ENCODE measurements at places on chromosomes 13 and 19.

DNA sequence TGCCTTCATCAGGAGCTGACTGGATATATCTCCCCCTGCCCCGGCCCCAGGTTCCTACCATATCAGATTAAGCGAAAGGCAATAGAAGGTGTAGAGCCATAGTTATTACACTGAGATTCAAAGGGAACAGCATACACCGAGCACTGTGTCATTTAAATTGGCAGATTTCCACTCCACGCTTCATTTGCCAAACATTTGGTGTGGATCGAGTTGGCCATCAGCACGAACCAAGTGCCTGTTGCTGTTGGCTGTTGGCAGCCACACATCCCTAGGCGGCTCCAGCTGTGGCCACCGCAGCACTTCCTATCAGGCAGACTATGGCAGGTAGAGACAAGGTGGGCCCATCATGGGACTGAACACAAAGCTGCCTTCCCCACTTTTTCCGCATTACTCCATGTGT, 115.8 kb downstream of the CCNA1 start:
- no peak for DNase-seq

DNA sequence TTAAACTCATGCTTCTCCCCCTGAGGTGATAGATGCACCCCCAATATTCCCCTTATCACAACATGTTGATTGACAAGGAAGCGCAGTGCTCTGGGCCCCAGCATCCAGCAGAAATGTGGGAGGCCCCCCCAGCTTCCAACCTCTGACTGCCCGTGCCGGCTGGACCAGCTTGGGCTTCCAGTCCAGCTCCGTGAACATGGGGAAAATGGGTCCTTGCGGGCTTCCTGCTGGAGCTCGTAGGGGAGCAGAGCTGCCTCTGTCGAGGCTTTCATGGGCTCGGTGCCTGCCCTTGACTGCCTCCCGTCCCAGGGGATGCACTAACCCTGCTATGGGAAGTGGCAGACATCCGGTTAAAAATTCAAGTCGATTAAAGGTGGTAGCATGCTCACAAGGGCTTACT, 188.9 kb downstream of the COL4A1 start:
- no peak for DNase-seq

DNA sequence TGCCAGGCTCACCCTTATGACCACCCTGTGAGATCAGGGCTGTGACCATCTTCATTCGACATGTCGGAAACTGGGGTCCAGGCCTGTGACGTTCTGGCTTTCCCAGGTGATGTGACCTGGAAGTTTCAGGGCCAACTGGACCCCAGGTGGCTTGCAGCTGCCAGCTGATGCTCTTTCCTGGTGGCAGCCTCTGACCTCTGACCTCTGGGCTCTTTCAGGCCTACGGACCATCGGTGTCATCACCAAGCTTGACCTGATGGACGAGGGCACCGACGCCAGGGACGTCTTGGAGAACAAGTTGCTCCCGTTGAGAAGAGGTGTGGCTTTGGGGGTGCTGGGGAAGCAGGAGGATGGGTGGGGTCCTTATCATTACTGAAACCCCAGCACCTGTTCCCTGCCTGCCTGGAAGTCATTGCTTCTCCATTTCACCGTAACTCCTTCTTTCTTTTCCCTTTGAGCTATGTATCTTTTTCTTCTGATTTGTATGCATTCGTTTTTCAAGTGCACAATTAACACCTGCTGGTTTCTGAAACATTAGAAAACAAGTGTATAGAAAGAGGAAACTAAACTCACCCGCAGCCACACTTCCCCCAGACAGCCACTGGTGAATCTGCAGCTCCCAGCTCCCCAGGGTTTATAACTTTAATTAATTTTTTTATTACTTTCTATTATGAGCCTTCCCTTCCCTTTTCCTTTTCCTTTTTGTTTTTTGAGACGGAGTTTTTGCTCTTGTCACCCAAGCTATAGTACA, 58.9 kb downstream of the TMED1 start:
- no peak for DNase-seq

DNA sequence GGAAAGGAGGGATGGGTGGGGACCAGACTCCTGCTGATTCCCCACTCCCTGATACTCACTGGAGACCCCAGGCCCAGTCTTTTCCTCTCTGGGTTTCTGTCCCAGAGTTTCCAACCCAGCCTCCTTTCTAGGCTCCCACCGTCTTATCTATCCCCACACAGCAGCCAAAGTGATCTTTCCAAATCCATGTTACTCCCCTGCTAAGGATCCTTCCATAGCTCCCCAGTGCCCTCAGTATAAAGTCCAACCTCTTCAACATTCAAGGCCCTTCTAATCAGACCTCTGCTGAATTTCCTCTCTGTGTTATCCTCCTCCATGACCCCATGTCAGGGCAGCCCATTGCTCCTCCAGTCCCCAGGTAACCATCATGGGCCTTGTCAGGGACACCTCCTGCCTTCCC, 1.3 kb upstream of the TGFB1 start:
- DNase-seq, result no peak

GRCh38 chr13:93714171-93714570, 487.6 kb downstream of the GPC6 start:
- no peak for DNase-seq

DNA sequence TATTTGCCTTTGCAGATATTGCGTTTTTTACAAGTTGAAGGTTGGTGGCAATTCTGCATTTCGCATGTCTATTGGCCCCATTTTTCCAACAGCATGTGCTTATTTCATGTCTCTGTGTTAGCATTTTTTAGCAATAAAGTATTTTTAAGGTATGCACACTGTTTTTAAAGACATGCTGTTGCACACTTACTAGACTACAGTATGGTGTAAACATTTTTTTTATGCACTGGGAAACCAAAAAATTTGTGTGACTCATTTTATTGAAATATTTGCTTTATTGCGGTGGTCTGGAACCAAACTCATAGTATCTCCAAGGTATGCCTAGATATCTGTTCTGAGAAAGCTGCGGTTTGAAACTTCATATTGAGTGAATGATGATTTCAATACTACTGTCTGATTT, 55.4 kb upstream of the RNF113B start:
- no peak for DNase-seq

DNA sequence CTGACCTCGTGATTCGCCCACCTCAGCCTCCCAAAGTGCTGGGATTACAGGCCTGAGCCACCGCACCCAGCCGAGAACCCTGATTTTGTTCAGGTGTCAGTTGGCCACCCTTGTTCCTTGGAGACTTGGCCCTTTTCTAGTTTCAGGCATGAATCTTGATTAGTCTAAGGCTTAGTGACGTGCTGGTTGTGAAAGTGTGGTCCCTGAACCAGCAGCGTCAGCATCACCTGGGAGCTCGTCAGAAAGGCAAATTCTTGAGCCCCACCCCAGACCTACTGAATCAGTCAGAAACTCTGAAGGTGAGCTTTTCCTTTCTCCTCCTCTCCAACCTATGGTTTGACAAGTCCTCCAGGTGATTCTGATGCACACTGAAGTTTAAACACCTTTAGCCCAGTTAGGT, 35.2 kb downstream of the CACNG6 start:
- no peak for DNase-seq

DNA sequence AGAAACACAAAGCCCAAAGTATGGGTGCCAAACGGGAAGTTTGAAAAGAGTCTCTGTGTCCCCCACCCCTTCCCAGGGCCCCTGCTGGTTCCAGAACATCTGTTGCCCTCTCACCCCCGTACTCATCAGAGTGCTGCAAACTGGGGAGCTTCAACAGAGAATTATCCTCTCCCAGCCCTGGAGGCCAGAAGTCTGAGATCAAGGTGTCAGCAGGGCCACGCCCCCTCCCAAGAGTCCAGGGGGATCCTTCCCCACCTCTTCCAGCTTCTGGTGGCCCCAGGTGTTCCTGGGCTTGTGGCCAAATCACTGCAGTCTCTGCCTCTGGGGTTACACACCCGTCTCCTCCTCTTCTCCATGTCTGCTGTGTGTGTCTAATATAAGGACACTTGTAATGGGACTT, 183.4 kb downstream of the PTPRS start:
- no peak for DNase-seq

DNA sequence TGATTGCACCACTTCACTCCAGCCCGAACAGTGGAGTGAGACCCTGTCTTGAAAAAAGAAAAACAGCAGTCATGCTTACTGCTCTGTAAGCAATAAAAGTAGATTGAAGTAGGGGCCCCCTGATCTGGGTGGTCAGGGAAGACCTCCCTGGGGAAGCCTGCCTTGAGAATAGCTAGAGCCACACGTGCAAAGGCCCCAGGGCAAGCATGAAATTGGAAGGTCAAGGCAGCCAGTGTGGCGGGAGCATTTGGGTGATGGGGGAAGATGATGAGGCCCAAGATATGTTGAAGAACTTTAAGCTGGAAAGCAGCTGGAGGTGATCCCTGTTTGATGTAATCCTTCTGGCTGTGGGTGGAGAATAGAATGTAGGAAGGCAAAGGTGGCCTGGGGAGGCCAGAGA, 104.4 kb downstream of the SIPA1L3 start:
- DNase-seq, result no peak

DNA sequence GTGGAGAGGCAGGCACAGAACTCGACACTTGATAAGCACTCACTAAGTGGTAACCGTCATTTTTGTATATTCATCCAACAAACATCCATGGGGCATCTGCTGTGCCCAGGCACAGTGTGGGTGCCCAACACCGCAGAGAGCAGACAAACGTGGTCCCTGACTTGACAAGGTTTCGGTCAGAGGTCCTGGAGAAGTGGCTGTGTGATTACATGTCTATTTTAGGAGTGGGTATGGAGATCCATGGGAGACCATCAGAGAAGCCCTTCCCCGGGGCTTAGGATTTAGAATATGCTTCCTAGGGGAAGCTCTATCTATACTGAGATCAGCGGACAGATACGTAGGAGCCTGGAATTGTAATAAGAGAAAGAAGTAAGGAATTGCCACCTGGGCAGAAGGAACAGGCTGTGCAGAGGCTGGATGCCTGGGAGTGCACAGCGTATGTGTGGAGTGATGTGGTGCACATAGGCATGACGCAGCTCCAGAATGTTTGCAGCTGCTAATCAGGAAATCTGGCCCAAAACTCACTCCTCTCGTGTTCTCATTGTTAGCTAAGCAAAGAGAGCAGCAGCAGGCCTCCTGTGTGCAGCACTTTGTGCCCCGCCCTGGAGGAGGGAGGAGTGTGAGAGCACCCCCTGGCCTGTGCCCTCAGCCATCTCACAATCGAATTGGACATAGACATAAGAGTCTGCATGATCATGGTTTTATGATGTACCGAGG, 23.0 kb upstream of the IRS2 start:
- no peak for DNase-seq

- DNase-seq, result no peak
These were observed 123.4 kb downstream of the DPF1 start for GRCh38 chr19:38100589-38100988.

GRCh38 chr13:113275387-113275786, 21.7 kb upstream of the LAMP1 start:
- peak; percentile 74 for DNase-seq

- no peak for DNase-seq
These were observed 1166.0 kb downstream of the UQCRFS1 start for GRCh38 chr19:28046932-28047331.

- no peak for DNase-seq
These were observed 7.9 kb downstream of the FOSB start for GRCh38 chr19:45475537-45476291.

- DNase-seq, result no peak
These were observed 20.5 kb downstream of the ZNF114 start for GRCh38 chr19:48290401-48290770.

GRCh38 chr19:5889288-5889971, 14.2 kb downstream of the NDUFA11 start:
- no peak for DNase-seq

DNA sequence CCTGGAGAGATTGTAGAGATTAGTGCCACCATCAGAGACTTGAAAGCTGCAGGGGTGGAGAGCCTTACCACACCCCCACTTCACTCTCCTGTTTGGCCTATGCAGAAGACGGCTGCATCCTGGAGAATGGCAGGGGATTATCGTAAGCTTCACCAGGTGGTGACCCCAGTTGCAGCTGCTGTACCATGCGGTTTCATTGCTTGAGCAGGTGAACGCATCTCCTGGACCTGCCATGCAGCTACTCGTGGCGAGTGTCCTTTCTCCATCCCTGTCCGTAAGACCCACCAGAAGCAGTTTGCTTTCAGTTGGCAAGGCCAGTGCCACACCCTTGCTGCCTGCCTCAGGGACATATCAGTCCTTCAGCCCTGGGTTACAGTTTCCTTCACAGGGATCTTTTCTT, 21.2 kb downstream of the PPP5C start:
- no peak for DNase-seq

DNA sequence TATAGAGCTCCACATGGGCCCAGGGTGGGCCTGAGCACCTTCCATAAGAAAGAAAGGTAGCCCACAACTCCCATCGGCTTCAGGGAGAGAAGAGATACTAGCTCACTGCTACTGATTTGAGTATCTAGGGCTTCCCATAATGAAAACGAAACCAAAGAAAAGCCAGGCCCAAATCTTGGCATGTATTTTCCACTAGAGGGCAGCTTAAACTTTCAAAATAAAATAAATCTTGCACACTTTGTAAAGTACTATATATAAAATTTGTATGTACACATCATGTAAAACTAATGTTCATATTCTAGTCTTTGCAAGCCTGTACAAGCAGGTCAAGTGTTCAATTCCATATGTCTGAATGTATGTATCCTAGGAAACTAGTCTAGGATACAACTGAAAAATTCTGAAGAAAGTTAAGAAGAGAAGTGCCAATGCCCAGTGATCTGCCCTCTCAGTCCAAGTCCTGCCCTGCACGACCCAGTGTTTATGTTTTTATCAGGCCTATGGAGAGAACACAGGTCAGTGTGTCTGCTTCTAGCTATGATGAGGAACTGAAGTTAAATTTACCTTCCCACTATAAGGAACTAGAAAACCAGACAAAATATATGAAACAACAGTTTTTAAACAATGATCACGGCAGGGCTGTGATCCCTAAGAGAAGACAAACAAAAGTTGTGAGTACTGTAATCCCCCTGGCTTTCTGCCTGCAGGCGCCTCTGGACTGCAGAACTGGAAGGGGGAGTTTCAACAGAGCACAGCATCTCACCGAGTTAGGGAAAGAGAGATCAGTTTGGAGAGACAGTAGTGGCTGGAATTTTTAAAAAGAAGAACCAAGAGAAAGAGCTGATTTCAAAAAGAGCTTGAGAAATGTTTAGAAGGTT, 475.7 kb downstream of the UQCRFS1 start:
- peak; percentile 46 for DNase-seq

GRCh38 chr19:12872941-12873890, 8.0 kb downstream of the DNASE2 start:
- DNase-seq, result peak; percentile 91

DNA sequence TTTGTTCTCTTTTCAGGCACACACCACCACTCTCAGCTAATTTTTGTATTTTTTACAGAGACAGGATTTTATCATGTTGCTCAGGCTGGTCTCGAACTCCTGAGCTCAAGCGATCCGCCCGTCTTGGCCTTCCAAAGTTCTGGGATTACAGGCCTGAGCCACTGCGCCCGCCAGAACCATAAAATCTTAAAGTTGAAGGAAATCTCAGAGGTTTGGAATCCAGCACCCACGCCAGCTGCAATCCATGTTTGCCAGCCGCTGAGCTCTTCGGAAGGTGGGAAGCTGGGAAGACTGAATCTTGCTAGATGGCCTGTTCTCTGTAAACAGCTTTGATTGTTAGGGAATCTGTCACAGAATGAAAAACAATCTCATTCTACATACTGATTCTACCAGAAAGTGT, 38.5 kb downstream of the SPATA13 start:
- no peak for DNase-seq

- no peak for DNase-seq
These were observed 26.3 kb downstream of the SHANK1 start for GRCh38 chr19:50693064-50693975.
